ENCODE measurements at places on chromosomes 7 and 10. TPM values are rescaled to one million over a fixed set of nuclear protein-coding genes. Genes with fewer than 3 reads are reported as not detected.

- DNase-seq = no peak
Observed at GRCh38 chr7:50926049-50926448, 143.4 kb upstream of the GRB10 start.

GRCh38 chr10:91616137-91616536, 16.7 kb downstream of the PPP1R3C start:
- DNase-seq = no peak

GRCh38 chr10:13528875-13529713, at the start of gene BEND7:
Gene BEND7, minus strand, starts transcription at chr10:13529014. Its CDS starts 481 bp downstream, at chr10:13528533.
- no peak for DNase-seq

DNA sequence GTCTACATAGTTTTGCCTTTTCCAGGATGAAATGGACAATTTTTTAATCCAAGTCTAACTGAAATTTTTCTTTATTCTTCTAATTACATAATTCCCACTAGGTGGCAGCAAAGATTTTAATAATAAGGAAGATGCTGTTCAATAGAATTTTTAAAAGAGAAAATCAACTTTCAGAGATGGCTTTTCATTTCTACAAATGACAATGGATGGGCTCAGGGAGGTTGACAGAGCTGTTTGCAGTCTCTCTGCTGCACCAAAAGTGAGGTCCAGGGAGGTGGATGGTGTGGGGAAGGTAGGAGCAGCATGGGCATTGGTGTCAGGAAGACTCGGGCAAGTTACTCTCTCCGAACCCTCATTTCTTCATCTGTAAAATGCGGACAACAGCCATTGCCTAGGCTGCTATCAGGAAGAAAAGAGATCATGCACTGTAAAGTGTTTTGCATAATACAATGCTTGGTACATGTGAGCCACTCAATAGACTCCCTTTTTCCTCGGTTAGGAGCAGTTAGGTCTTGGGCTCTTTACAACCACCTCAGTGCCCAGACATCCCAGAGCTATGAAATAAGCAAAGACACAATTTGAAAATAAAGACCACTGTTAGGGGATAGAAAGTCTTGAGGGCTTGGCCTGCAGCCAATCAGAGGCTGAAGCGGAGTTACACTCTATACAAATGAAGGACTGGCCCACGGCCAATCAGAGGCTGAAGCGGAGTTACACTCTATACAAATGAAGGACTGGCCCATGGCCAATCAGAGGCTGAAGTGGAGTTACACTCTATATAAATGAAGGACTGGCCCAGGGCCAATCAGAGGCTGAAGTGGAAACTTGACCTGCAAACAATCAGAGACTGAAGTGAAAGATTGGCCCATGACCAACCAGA, 107.1 kb downstream of the ABLIM1 start:
- DNase-seq = peak; percentile 80

Gene EVX1
- not detected for total RNA-seq

Gene FGFBP3
- total RNA-seq = 0.71 TPM
